ENCODE measurements at places on chromosomes 7 and 10.

DNA sequence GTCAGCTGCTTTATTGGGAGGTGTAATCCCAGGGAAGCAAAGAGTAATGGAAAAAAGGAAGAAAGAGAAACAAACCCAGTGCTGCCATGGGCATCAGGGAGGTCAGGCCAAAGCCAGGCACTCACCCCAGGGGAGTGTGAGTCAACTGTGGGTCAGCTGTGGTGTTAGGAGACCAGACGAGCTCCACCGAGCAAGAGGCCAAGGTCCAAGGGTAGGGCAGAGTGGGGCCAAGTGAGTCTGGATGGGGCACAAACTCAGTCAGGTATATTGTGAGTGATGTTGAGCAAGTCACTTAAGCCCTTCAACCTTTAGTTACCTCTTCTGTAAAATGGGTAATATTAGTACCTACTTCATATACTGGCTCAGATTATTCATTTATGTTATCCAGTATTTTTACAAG is 30.4 kb upstream of the CDK13 start:
- no peak for DNase-seq

DNA sequence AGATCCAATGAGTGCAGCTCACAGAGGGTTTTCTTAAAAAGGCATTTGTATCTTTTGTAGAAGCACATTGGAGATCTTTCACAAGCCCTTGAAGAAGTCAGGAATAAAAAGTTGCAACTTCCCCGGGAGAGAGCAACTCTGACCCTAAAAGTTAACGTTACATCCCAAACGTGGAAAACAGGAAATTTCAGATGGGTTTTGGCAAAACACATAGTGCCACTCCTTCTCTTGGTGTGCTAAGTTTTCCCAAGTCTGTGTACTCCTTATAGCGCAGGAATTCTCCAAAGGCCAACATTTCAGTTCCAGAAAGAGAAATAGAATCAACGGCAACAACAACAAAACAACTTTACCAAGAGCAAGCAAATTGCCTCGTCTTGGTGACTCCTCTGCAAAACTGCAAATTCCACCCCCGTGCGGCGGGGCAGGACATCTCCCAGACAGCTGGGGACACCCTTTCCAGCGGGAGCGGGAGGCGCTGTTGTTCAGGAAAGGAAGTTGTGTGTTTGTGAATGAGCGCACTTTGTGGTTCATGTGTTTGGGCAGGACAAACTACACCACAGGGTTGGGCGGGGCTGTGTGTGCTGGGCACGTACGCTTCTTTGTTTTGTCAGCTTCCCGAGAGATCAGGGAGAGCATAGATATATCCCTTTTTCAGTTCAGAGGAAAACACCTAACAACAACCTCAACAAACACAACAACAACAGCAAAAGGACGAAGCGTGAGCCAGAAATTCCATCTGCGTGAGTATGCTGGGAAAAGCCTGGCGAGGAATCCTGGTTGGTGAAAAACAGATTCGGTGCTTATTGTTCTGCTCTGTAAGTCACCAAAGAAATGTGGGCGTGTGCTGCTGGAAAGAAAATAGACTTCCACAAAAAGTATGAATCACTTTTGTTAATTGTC is 294.7 kb upstream of the PITRM1 start:
- DNase-seq = peak; percentile 98

GRCh38 chr10:77413231-77413630 is 224.4 kb downstream of the KCNMA1 start:
- no peak for DNase-seq

DNA sequence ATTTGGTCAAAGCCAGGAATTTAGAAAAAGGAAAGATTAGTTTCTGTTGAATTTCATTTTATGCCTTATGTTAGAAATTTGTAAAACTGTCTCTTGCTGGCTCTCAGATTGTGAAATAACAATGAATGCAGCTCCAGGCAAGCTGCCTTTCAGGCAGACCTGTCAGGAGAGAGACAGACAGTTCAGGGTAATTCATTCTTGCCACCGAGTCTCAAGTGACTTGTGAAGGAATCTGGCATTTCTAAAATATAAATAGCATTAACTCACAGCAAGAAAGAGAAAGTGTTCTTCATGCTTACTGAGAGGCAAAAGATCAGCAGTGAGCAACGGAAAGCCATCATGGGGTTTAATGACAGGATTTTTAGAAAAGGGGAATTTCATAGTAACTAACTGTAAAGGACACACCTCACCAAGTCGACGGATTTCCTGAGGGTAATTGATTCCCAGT is 442.3 kb upstream of the AKR1E2 start:
- DNase-seq = no peak

- no peak for DNase-seq
These were observed 39.1 kb downstream of the SUFU start for GRCh38 chr10:102542800-102543418.

DNA sequence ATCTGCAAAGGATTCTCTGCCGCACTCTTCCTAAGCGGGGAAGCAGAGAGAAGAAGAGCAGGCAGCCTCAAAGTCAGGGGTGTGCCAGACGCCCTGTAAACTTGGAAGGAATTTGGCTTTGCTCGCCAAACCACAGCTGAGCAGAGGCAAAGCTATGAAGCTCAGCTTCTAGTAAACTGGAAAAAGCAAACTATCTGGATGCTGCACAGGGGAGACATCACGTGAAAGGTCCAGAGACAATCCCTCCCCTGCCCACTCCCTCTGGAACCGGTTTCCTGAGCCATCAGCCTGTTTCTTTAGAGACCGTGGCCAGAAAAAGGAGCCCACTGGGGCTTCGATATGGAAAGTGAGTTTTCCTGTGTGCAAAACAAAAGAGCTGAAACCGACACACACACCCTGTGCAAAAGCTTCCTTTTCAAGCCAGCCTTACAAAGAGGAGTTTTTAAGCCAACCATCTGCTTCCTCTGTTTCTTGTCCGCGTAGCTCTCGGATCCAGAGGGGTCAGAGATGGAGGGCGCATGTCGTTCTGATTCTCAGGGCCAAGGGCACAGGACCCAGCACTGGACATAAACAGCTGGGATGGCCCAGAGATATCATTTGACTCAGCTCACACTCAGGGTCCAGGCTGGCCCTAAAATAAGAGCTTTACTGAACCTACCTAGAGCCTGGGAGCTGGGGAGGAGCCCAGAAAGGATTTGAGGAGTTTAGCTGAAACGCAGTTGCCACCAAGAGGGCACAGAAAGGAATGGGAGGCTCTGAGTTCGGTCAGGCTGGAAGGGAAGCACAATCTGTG is 58.2 kb upstream of the DNAAF5 start:
- DNase-seq = peak; percentile 51

DNA sequence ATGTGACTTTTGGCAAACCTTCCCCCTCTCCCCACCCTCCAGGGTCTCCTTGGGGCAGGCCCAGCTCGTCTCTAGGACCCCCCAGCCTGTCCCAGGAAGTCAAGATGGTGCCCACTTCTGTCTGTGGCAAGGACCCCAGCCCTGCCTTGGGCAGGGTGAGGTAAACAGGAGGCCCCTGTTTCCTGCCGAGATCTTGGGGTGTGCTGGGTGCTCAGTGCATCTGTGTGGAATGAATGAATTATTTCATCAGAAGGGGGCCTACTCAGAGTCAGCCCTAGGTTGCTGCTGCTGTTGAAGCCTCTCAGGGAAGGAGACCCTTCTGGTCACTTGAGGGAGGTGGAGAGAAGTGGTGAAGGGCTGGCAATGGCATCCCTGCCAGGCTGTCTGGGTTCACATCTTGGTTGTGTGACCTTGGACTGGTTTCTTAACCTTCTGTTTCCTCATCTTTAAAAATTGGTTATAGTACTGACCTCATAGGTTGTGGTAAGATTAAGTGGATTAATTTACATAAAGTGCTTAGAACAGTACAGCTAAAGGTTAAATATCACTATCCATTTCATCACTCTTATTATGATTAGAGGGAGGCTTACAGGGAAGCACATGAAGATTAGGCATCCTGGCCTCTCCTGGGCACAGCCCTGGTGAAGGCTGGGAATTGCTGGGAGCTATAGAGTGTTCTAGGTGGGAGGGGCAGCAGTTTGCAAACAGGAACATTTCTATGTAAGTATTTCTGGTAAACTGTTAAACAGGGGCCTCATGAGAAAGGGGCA is 67.7 kb downstream of the ZMIZ1 start:
- DNase-seq = no peak

- no peak for DNase-seq
These were observed 30.5 kb downstream of the PLXNA4 start for GRCh38 chr7:132545756-132546155.

DNA sequence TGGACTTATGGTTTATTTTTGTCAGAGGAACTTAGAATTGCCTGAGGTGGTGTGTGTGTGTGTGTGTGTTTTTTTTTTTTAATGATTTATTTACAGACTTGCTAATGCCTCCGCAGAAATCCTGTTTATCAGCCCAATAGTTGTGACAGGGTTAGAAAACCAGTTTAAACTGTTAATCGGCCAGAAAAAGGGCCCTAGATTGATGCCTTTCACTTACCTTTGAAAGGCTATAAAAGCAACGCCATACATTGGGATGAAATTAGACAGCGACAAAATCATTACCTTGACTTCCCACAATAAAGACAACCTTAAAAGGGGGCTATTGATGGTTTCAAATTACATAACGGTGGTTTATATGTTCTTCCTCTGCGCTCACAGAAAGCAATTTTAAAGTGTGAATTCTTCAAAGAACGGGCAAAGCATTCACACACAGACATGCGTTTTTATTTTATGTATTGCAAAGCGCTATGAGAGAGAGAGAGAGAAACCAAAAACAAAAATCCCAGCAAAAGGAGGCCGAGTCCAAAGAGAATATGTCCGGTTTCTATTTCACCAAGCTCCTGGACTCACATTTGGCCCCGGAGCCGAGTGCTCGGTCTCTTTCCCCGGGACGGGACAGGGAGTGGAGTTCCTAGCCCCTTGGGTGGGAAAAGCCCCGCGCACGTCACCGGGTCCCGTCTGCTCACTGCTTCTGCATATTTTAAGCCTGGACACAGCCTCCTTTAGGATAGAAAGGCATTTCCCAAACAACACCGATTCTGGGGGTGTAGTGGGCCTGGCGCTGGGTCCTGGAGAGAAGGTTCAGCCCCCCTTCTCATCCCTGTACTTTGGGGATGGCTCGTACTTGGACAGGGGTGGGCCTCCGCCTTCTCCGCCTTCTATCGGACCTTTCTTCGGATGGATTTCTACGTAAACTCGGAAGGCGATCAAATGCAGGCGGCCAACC is 26.8 kb upstream of the VAX1 start:
- no peak for DNase-seq

GRCh38 chr10:42578019-42578418 is 60.4 kb downstream of the ZNF33B start:
- DNase-seq = no peak

- DNase-seq = peak; percentile 83
These were observed 666 bp upstream of the MAP3K8 start for GRCh38 chr10:30433306-30433729.

DNA sequence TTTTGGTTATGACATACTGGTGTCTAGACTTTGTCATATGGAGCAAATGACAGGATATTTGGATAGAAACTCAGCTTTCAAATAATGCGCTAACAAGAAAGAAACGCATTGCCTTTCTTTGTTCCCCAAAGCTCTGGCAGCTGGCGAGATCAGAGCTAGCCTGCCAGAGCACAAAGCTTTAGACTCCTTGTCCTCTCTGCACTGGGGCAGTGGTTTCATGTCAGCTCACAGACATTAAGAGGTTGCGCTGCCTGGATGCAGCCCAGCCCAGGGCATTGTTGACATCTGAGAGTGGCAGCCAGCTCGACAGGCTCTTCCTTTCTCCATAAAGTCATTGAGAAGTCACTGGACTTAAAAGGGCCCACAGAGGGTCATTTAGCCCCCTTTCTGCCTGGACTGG is 212.0 kb downstream of the PLXNA4 start:
- DNase-seq = no peak

DNA sequence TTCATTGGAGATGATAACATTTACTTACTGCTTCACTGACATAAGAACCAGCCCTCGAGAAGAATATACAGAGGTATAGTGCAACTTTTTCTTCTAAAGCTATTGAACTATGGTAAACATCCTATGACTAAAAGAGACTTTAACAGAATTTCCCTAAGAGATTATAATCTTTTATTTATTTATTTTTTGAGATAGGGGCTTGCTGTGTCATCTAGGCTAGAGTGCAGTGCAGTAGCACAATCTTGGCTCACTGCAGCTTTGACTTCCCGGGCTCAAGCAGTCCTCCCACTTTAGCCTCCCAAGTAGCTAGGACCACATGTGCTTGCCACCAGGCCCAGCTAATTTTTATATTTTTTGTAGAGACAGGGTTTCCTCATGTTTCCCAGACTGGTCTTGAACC is 258.5 kb upstream of the FERD3L start:
- no peak for DNase-seq

- DNase-seq = no peak
These were observed 50.8 kb downstream of the OAT start for GRCh38 chr10:124367936-124368335.

GRCh38 chr10:95604630-95605029 is 43.5 kb upstream of the SORBS1 start:
- DNase-seq = no peak

- DNase-seq = no peak
These were observed 18.3 kb downstream of the CPED1 start for GRCh38 chr7:121006711-121007315.

DNA sequence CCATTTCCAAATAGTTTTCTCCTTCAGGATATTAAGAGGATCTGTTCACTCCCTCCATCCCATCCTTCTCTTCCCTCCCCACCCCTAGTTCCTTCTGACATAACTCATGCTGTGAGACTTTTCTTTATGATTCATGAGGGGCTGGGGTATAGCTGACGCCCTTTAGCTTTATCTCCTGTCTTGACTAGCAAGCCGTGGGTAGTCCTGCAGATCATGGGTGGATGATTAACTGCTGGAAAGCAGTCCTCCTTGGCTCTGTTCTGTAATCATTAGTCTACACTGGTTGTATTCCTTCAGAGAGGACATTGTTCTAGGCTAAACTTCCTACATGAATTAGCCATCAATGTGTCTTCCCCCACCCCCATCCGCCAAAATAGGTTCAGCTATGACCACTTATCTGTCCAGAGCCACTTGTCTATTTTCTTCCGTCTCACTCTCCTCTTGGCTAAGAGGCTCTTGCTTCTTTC is 135.4 kb downstream of the LRRC4 start:
- no peak for DNase-seq

- no peak for DNase-seq
These were observed 69.5 kb downstream of the ADAM22 start for GRCh38 chr7:88003581-88003980.

DNA sequence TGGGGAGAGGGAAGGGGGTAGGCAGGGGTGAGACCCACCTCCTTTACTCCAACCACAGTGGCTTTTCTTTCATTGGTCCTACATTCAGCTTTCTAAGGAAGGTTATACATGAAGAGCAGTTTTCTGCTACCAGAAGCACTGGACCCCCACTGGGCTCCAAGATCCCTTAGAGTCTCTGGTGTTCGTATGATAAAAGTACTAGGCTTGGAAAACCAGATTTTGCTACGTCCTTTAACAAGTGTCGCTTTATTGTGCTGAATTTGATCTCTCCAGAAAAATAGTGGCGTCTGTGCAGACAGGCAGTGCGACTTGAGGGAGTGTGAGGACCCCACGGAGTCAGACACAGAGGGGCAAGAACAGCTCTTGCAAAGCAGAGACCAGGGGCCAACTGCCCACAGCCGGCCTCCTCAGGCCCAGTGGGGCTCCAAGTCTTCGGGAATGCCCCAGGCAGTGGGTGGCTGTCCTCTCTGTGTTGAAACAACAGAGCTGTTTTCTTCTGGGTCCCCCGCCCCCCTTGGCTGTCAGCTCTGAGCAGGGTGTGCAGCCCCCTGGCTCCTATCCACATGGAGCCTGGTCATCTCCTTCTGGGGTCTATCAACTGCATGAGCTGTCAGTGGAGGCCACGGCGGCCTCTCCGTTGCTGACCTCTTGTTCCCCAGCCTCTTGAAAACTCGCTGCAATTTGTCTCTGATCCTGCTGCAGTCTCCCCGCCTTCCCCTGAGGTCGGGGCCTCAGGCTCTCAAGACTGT is 333.2 kb downstream of the RPS24 start:
- no peak for DNase-seq
